ENCODE measurements at places on chromosomes 6 and 20.
A peak's percentile ranks its signal among the peaks of the same experiment; 100 is the strongest.

DNA sequence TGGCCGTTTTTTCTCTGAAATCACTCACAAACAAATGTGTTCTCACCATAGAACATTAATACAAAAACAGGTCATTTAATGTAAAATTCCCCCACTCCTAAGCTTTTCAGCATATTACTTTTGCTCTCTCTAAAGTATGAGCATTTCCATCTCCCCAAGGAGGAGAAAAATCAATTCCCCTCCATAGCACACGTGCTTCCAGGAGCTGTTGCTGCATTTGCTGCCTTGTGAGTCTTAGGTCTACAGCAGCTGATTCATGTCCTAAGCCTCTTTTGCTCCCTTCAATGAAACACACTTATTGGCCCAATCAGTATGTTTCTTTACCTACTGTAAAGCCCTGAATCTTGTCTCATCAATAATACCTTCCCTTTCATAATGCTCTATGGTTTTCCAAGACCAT, 6.4 kb upstream of the COL9A1 start:
- no peak for DNase-seq

- DNase-seq, result no peak
Measured at GRCh38 chr20:47353239-47353691, 3.2 kb downstream of the ZMYND8 start.

- DNase-seq, result no peak
Measured at GRCh38 chr6:87139236-87139635, 16.1 kb upstream of the ZNF292 start.

DNA sequence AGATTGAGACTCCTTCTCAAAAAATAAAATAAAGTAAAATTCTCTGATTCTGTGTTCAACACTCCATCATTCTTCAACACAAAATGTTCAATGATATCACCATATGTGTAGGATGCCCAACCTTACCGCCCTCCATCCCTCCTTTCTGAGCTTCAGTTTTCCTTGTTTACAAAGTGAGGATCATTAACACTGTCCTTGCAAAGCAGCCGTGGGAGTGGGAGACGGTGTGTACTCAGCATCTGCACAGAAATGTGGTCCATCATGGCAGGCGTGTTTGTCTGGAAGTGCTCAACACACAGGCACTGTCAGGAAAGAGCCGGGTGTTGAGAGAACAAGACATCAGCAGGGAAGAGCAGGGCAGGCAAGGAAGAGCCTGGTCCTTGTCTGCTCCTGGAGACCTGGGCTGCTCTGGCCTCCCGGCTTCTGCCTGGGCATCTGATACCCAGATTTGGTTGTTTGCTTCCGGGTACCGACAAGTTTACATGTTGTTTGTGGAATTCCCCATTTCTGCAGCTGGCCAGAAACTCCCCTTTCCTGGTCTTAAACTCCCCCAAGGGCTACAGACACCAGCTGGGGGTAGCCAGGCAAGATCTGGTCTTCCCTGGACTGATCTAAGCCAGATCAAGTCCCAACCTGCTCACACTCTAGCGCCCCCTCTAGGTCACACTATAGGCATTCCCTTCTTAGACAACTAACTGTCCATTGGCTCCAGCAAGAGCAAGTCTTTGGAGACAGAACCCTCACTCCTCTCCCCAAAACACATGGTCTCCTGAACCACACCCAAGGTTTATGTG, 26.7 kb upstream of the TTPAL start:
- no peak for DNase-seq

GRCh38 chr20:49179368-49180277, 8.5 kb downstream of the STAU1 start:
- no peak for DNase-seq

DNA sequence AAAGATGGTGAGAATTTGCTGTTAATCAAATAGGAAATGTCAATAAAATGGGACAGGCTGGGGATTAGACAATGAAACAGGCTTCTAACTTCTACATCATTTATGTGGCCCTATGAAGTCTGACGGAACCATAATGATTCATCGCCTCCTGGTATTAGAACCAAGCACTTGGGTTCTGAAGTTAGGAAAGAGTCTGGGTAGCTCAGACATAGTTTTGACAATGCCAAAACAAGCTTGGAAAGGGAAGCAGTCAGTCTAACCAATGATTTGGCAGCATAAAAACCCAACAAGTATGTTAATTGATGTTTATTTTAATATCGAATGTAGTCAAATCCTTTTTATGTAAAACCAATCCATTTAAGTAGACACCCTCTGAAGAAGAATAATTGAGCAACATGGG, 160.8 kb upstream of the RSPO3 start:
- no peak for DNase-seq

DNA sequence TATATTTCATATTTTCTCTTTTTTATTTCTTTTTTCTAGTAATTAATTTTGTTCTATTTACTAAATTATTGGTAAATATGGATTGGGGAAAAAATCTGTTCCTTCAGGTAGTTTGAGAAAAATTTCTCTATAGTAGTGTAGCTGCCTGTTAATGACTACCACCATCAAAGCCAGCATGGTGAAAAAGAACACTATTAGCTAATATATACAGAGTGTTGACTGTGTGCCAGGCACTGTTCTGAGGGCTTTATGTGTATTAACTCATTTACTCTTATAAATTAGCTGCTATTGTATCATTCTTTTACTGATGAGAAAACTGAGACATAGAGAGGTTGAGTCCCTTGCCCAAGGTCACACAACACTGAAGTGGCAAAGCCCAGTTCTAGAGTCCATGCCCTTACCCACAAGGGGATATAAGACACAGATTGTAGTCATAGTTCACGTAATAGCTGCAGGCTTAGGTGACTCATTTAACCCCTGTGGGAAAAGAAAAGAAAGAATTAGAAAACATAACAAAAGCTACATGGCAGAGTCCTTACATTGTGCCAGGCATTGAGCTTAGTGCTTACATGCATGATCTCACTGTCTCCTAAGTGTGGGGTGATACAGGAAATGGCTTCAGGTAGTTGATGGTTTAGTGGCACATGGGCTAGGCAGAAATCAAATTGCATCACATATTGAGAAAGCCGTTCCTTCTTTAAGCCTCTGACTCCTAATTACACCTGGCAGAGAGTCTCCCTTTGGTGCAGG, 12.2 kb upstream of the AKIRIN2 start:
- DNase-seq, result no peak

DNA sequence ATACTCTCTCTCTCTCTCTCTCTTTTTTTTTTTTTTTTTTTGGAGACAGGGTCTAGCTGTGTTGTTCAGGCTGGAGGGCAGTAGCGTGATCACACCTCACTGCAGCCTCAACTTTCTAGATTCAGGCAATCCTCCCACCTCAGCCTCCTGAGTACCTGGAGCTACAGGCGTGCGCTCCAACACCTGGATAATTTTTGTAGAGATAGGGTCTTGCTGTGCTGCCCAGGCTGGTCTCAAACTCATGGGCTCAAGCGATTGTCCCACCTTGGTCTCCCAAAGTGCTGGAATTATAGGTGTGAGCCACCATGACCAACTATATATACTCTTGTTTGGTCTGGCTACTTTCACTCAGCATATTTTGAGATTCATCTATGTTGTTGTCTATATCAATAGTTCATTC, 154.9 kb downstream of the ZFAND3 start:
- DNase-seq, result no peak

DNA sequence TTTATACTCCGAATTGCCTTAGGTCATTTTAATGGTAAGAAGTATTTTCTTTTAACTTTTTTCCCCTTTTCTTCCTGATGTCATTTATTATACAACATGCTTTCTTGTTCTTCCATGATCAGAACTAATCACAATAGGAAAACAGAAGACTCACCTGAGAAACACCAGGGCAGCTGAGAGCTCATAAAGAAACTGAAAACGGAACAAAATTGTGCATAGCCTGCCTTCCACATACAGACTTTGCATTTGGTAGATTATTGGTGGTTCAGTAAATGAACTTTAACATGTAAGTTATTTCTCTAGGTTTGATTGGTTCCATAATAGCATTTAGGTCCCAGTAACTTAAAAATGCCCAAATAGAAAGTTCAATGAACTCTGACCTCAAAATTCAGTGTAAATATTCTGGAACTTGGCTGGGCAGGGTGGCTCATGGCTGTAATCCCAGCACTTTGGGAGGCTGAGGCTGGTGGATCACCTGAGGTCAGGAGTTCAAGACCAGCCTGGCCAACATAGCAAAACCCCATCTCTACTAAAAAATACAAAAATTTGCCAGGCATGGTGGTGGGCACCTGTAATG, 161.1 kb upstream of the DTNBP1 start:
- DNase-seq, result no peak

DNA sequence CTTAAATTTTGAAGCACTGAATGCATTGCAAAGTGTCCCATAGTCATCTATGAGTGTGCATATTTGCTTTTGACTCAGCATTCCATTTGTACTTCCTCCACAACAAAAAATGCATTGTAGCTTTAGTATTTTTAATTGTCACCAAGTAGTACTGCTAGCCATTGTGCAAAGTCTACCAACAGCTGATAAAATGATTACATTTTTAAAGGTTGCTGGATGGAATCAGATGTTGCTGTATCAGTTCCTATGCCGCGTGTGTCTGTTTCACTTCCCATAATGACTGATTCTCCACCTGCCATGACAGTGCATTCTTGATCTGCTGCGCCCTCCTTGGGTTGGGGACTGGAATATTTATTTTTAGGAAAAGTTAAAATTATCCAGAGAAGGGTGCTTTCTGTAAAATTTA, 41.2 kb downstream of the SLX4IP start:
- DNase-seq, result no peak

DNA sequence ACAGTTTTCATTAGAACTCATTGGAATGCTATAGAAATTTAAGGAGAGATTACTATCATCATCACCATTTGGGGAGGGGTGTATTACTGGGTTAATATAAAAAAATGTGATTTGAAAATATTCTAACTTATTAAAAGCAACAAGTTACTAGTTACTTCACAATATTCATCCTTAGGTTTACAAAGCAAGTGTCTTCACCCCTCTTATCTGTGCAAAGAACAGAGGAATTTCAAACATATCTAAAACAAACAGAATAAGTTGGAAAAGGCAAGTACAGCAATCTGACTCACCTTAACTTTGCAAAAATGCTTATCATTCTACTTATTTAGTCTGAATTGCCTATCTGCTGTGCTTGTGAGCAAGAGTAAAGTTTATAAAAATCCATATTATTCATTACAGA, 32.9 kb downstream of the DCBLD1 start:
- DNase-seq, result no peak

- no peak for DNase-seq
Measured at GRCh38 chr6:29892696-29893095, 49.6 kb upstream of the HLA-A start.

DNA sequence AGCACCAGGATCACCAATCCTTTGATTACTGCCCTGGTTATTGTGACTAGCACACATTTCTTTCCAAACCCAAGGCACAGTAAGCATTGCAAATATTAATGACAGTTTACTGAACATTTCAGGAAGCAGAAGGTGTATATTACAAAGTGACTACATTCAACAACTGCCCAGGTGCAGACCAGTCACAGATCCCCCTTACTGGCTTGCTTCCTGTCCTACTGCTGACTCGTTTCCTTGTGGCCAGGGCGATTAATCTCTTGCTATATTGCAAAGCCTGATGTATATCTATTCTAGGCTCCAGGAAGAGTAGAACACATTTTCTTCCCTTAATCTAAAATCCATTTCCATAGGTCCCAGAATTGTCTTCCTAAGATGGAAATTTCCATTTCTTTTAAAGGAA, 77.2 kb upstream of the EPHA7 start:
- DNase-seq, result no peak

- DNase-seq, result no peak
Measured at GRCh38 chr20:52534616-52535015, 343.0 kb upstream of the ZFP64 start.

- no peak for DNase-seq
Measured at GRCh38 chr6:48584846-48585245, 473.8 kb upstream of the PTCHD4 start.

GRCh38 chr6:13286181-13286580, 42.2 kb downstream of the TBC1D7 start:
- DNase-seq, result peak; percentile 45

GRCh38 chr6:145147981-145148749, 587.2 kb downstream of the EPM2A start:
- no peak for DNase-seq

- DNase-seq, result no peak
Measured at GRCh38 chr20:55251170-55251569, 754.1 kb downstream of the CBLN4 start.

DNA sequence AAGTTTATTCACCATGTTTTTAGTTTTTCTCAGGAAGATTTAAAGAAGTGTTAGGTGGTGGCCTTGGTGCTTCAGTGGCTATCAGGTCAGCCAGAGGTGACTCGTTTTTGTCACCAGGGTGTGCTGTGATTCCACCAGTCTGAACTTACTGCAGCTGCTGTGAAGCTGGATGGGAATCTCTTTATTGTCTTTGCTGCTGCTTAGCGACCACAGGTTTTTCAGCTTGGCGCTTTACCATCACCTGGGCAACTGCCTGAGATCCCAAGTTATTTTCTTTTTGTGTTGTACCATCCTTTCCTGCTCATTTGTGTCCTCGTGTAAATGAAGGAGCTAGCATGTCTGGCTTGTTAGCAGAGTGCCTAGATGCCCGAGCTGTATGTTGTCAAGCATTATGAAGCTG, 146.9 kb downstream of the MACROD2 start:
- DNase-seq, result no peak

DNA sequence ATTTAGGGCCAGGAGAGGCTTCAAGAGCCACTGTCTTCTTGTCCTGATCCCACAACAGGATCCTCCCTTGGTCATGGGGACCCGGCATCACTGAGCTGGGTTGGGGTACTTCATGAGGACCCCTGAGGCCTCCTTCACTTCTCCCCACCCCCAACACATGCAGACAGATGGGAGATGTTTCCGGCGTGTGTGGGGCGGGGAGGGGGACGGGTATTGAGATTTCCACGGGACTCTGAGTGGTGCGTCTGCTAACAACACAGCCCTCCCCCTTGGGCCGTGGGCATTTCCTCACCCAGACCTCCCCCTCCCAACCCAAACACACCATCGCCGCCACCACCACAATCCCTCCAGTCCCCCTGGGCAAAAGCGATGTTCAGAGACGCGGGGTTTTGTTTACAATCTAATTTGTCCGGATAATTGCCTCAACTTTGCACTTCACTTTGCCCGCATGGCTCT, 906 bp upstream of the FOXP4 start:
- DNase-seq, result no peak

GRCh38 chr6:161696801-161697200, 422.9 kb upstream of the AGPAT4 start:
- no peak for DNase-seq

- DNase-seq, result peak; percentile 84
Measured at GRCh38 chr20:57435498-57436222, 44.5 kb downstream of the RBM38 start.

DNA sequence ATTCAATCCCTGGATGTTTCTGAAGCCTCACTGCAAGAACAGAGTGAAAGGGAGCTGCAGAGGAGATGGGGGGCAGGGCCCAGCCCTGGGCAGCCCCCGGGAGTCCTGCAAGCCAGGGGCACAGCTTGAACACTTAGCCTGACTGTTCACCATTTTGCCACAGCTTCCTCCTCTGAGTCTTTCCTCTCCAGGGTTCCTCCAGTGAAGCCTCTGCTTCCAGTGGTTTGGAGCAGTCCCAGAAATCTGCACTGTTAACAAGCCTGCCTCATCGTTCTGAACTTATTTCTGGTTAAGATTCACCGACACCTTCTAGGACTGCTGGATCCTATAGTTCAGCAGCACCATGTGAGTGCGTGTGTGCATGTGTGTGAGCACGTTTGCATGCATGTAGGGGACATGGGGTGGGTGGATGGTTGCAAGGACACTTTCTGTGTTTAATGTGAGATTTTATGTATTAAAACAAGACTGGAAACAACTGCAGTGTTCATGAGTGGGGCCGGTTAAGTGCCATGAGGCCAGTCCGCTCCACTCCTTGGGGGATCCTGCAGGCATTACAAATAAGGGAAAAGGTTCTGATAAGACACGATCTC, 24.6 kb downstream of the CEBPB start:
- no peak for DNase-seq
